ENCODE measurements at places on chromosomes 5 and 9.

- peak; percentile 86 for DNase-seq
Measured at GRCh38 chr5:147454996-147455677, 54.7 kb downstream of the DPYSL3 start.

- DNase-seq, result no peak
Measured at GRCh38 chr9:111320631-111321030, 9.4 kb downstream of the OR2K2 start.

DNA sequence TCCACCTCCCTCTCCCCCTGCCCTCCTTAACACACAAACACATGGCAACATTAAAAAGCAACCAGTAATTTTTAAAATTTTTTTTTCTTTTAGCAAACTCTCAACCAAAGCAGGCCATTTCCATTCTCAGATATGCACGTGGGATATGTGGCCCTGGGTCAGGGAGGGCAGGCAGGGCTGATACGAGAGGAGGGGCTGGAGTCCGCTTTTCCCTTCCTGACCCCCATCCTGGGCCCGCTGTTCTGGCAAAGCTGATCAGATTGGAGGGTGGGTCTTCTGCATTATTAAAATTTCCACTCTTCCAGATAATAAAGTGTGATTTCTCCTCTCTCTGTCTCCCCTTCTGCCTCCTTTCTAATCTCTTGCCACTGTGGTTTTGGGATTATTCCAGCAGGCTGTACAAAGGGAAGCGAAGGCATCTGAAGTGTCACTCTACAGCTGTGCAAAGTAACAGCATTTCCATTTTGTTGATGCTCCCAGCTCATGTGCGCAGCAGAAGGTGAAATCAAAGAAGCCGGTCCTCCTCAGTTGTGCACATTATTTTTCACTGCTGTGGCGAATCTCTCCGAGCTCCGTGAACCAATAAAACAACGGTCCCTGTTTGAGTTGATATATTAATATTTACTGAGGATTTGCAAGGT lies 12.0 kb downstream of the IRX1 start:
- DNase-seq, result no peak

GRCh38 chr5:67530609-67531255 lies 334.1 kb upstream of the CD180 start:
- DNase-seq, result no peak

GRCh38 chr9:19469271-19469670 lies 60.5 kb downstream of the ACER2 start:
- DNase-seq, result no peak

DNA sequence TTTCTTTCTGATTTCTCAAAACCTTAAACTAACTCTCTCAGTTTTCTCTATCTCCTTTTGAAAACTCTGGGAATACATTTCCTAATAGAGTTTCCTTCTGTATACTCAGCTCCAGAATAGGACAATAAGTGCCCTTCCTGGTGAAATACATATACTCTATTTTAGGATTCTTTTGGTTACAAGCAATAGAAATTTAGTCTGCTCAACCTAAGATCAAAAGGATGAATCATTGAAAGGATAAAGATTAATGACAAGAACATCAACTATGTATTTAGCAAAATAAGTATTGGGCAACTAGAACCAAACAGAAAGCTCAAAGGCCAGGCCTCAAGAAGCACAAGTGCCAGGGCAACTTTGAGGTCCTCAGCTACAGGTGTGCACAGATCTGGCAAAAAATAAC lies 127.1 kb downstream of the ADAMTSL1 start:
- DNase-seq, result peak; percentile 32

DNA sequence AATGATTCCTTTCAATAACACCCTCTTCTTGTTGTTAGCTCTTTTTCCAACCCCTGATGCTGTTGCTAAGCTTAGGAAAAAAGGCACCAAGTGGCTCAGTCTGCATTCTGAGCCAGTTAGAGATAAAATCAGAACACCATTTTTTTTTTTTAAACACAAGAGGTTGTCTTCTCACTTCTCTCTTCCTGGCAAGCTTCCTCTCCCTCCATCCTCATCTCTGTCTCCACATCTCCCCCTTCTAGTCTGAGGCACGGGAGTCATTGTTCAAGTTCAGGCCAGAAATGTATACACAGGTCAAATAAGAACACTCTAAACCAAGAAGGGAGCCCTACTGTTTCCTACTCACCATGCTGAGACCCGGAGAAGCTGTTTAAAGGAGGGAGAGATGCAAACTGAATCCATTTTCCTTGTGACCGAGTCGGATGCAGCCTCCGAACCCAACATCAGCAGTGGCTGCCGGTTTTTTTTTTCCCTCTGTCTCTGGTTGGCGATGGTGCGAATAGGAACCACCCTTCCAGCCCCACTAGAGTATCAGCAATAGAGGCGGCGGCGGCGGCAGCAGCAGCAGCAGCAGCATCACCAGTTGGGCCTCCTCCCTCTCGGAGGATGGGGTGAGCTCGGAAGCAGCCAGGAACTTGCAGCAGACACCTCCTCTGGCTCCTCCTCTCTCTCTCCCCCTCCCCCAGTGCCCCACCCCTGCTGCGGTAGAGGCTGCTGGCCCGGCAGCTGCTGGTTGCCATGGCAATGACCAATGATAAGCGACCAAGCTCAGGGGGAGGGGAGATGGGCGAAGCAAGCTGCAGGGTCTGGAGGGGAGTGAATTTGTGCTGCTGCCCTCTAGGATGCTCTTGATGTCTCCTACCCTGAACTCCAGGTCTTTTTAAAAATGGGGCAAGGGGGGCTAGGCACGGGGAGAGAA lies at the start of gene JAKMIP2:
JAKMIP2 (minus strand) TSS at position 619 of the 919 bp plus-strand sequence. CDS start 110,922 bp downstream, outside the sequence.
- DNase-seq, result peak; percentile 91

GRCh38 chr5:123098767-123099513 lies 9.9 kb downstream of the PRDM6 start:
- no peak for DNase-seq

DNA sequence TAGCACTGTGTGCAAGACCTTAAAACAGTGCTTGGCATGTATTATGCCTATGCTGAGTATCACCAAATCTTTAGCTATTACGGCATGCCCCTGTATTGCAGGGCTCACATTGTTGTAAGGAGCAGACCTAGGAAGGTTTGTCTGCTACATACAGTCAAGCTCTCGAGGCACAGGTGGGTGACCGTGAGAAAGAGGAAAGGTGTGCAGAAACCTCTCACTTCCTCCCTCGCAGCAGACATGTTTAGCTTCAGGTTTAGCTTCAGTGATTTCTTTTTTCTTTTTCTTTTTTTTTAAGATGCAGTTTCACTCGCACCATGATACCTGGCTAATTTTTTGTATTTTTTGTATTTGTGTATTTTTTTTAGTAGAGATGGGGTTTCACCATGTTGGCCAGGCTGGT lies 275.8 kb upstream of the RIOK2 start:
- no peak for DNase-seq

GRCh38 chr5:150227606-150228273 lies 37.9 kb downstream of the SLC6A7 start:
- DNase-seq, result no peak
